ENCODE measurements at places on chromosomes 16 and 17.

DNA sequence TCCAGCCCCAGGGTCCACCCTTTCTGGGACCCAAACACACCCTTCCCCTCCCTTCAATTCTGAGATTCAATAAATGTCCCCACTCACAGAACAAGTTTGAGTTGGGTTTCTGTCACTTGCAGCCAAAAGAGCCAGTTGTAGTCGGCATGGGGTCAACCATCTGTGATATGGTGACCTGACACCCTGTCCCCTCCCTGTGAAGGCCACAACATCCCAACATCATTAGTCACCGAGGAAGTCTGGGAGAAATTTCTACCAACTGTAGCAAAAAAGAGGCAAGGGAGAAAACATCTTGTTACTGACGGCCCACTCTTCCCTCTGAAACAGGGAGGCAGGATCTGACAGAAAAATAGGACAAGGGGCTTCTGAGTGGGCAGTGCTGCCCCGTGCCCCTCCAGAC, 638 bp upstream of the LYZL6 start:
- DNase-seq: no peak

DNA sequence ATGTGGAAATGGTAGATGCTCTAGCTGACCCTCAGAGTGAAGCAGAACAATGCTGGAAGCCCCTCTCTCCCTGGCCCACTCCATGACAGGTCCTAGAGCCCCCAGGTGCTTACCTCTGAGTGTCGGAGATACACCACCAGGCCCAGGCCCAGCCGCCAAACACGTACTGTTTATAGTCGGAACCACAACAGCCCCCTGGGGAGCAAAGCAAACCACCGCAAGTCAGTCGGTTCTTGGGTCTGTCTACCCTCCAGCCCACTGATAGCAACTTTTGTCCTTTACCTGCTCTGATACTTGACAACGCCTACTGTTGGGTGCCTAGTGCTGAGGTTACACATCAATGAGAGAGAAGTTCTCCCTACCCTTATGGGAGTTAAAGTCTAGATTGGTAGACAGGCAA, 8.7 kb downstream of the FLOT2 start:
- DNase-seq: no peak

DNA sequence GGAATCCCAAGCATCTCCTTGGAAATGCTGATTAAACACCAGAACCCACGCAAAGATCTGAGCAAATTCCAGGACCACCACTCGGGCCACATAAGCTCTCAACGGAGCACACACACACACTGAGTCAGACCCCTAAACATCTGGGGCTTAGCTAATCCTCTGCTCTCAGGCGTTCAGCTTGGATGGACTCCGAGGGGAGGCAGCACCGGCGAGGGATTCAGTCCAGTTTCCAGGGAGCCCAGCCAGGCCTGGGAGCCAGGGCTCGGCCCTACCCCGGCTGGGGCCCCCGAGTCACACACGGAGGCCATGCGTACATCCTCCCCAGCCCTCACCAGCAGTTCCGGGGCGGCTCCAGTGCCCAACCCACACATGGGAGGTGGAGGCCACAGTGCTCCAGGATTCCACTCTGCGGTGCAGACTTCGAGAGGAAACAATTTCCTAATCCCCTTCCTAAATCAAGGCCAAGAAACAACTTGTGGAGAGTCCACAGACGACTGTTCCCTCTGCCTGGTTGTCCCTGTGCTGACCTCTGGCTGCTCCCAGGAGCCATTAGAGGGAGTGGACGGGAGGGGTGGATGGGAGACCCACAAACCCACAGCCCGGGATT, 70.5 kb downstream of the GAS7 start:
- no peak for DNase-seq

DNA sequence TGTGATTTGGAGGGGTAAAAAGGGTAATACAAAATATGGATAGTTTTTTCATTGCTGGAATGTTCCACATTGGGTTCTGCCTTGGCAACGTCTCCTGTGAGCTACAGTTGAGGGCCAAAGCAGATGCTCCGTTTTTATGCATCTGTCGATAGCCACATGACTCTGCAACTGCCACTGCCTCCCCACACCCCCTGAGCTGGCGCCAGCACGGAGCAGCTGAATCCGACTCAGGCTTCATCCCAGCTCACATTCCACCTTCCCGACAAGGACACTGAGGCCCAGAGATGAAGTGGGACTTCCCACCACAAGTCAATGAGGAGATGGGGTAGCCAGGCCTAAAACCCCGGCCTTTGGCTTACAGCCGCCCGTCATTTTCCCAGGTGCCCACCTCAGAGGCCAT, 334.1 kb downstream of the CDH13 start:
- DNase-seq: no peak

DNA sequence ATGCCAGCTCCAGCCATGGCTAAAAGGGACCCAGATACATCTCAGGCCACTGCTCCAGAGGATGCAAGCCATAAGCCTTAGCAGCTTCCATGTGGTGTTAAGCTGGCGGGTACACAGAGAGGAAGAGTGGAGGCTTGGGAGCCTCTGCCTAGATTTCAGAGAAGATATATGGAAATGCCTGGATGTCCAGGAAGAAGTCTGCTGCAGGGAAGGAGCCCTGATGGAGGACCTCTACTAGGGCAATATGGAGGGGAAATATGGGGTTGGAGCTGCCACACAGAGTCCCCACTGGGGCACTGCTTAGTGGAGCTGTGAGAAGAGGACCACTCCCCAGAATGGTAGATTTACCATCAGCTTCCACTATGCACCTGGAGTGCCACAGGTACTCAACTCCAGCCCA, 32.1 kb downstream of the RNF112 start:
- DNase-seq: no peak

DNA sequence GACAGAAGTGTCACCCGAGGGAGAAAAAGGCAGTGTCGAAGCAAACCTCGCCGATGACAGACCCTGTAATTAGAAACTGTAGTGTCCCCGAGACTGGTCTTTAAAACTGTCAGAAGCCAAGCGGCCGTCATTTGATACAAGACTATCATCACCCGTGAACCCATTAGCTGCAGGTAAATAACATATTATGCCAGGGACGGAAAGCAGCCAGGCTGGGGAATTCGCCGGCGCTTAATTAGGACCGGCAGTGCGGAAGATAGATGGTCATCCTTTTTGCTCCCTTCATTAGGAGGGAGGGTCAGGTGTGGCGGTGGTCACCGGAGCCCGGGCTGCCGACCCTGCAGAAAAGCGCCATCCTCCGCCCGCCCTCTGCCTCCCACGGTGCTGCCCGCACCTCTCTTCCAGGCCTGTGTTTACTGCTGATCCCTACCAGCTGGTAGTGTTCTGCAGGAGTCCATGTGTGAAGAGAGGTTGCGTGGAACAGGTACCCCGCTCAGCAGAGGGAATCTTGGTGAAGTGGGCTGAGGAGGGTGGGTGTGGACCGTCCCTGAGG, 109.4 kb upstream of the GSE1 start:
- DNase-seq: peak; percentile 58

GRCh38 chr17:16329519-16330271, 23.6 kb downstream of the CENPV start:
- DNase-seq: no peak

DNA sequence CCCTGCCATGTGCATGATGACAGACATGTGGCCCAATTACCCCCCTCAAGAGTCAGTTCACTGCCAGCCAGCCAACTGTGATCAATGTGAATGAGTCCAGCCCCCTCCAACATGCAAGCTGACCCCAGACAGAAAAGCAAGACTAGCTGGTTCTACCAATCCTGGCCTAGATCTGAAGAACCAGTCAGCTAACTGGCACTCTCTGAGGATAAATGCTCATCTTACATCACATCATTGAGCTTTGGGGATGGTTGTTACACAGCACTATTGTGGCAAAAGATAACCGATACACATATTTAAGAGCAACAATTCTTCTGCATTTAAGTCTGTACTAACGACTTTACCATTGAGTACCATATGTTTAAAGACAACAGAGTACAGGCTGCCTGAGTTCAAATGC, 106.7 kb downstream of the TOX3 start:
- no peak for DNase-seq

DNA sequence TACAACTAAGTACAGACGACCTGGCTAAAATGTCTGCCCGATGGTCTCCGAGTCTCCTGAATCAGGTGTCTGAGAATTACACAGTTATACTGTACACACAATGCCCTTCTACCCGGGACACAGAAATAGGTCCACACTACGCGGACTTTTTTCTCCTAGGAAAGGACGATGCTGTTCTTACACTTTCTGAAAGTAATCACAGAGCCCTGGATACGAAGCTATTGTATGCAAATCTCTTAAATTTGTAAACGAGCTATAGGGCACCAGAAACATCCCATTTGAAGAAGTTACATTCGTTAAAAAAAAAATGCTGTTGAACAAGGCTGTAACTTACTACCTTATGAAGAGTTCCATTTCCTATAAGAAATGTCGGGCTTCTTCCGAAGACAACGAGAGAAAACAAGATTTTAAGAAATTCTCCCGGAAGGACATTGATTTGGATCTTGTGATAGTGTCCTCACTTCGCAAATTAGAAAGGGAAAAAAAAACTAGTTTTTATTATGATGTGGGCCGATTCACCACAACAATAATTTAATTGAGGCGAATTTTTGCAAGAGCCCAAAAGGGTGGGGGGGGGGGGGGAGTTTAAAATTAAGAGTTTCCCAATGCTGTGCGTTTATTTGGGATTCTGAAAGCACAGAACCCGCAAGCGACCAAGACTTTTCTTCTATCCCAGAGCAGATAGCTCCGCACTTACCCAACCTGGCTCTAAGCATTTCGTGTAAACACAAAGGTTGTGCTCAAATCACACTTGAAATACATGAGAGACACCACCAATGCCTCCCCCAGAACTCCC, 1.5 kb upstream of the SOX9 start:
- no peak for DNase-seq

GRCh38 chr17:13209081-13209480, 191.3 kb upstream of the ELAC2 start:
- DNase-seq: no peak

- no peak for DNase-seq
Measured at GRCh38 chr16:81634380-81635062, 144.6 kb upstream of the PLCG2 start.

GRCh38 chr17:3805581-3805980, 4.6 kb upstream of the ITGAE start:
- no peak for DNase-seq

- no peak for DNase-seq
Measured at GRCh38 chr17:77837917-77838316, 120.6 kb upstream of the TNRC6C start.

DNA sequence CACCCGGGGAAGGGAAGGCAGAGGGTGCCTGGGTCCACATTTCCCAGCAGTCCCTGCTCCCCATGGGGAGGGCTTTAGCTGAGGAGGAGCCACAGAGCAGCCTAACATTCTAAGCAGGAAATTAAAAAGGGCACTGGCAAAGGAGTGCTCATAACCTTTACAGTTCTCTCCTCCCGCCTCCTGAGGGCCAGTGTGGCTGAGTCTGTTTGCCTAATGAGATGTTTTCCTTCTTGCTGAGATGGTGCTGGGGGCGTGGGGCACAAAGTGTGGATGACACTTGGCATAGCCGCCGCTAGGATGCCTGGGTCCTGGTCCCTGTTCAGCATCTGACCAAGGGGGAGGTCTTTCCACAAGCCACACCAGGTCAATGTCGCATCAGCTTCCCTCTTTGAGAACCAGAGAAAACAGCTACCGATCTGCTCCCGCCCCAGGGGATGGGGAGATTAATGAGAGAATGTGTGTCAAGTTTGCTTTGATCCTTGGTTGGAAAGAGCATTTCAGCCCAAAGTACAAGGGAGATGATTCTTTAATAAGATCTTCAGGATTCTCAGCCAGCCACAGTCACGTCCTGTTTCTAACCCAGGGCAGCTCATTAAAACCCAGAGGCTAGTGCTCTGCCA, 5.8 kb downstream of the KIF18B start:
- DNase-seq: no peak

GRCh38 chr17:56395787-56396186, 197.7 kb upstream of the NOG start:
- no peak for DNase-seq

DNA sequence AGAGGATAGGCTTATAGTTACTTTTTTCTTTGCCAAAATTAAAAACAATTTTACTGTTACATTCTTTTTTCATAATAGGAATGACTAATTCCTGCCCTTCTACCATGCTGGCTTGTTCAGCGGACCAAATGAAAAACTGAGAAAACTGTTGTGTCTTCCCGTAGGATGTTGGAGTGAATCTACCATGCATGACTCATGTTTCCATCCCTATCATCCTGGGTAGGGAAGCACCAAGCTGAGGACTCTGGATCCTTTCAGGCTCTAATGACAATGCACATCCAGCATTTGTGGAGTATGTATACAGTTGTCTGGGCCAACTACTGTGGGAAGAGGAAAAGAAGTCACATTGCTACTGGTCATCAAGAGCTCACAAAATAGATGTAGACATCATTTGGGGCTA, 41.1 kb upstream of the DHX8 start:
- no peak for DNase-seq

DNA sequence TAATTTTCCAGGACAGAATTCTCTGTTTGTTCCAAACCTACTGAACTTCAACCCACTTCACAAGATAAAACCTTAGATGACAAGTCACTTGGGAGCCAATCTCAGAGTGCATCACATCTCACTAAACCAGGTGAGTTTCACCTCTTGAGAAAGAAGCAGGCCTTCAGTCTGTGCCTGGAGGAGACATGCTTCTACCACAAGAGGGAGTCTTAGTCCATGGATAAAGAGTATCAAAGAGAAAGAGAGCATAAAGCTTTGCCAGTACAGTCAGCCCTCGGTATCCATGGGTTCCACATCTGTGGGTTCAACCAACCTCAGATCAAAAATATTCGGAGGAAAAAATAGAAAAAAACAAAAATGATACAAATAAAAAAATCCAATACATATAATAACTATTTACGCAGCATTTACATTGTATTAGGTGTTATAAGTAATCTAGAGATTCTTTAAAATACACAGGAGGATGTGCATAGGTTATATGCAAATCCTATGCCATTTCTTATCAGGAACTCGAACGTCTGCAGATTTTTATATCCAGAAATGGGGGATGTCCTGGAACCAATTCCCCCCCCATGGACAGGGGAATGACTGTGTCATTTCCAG, 37.7 kb downstream of the DUSP14 start:
- peak; percentile 58 for DNase-seq

- no peak for DNase-seq
Measured at GRCh38 chr17:28705074-28705659, 6.5 kb downstream of the PROCA1 start.

- DNase-seq: peak; percentile 78
Measured at GRCh38 chr17:45146890-45147580, 1.2 kb upstream of the HEXIM1 start.

- no peak for DNase-seq
Measured at GRCh38 chr17:5610956-5611355, 26.6 kb upstream of the NLRP1 start.

All from NCI-H2081 (cell line).